Breast epithelium (tissue), 4 donors: ENCODE measurements at places on chromosomes 1 and 21. TPM values are rescaled to one million over a fixed set of nuclear protein-coding genes. Genes with fewer than 3 reads are reported as not detected.

The GATAD2B gene
- 21.2 TPM for total RNA-seq

The S100A12 gene
- total RNA-seq: not detected

The MX1 gene
- 23.1 TPM for total RNA-seq

The CFHR1 gene
- not detected for total RNA-seq

The SYDE2 gene
- 10.6 TPM for total RNA-seq

The CD5L gene
- total RNA-seq: not detected

The NME7 gene
- total RNA-seq: 13.0 TPM

The LRIF1 gene
- 17.0 TPM for total RNA-seq

The THEMIS2 gene
- 25.6 TPM for total RNA-seq

The MAN1C1 gene
- total RNA-seq: 13.8 TPM

The KRTAP12-2 gene
- total RNA-seq: not detected

The C1orf52 gene
- 21.6 TPM for total RNA-seq

The HENMT1 gene
- 5.2 TPM for total RNA-seq

DNA sequence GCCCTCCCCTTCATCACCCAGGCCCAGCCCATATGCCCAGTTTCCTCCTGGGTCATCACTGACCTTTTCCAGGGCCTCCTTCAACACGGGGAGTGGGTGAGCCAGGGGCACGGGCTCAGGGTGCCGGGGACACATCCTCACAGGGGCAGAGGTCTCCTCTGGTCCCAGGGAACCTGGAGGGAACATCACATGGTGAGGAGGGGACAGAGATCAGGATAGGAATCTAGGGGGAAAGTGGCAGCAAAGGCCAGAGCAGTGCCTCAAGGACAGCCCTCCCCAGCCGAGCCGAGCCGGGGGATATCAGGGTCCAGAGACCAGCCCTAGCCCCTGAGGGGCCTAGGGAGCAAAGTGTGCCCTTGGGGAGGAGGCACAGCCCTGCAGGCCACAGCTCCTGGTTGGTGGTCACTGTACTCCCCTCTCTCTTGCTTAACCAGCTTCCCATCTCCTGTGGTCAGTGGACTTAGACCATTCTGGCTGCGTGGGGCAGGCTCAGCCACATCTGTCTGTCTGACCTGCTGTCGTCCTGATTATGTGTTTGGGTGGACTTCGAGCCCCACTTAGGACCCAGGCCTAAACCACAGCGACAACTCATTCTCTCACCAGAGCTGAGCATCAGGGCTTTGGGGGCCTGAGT, 9.5 kb downstream of the LACTBL1 start:
- H3K4me1 ChIP-seq: no peaks in the 10 kb centered on the region
- no peak overlapping the region for H3K4me3 ChIP-seq
- no peaks in the 10 kb centered on the region for H3K36me3 ChIP-seq
- H3K27ac ChIP-seq: no peak overlapping the region
- H3K27me3 ChIP-seq: no peaks in the 10 kb centered on the region
- peak; percentile 42 for DNase-seq

- DNase-seq: no peak
- H3K27me3 ChIP-seq: peaks cover 80% of the 10 kb centered on the region
- no peak overlapping the region for H3K4me3 ChIP-seq
- H3K36me3 ChIP-seq: no peaks in the 10 kb centered on the region
- H3K27ac ChIP-seq: no peak overlapping the region
Measured at GRCh38 chr1:2948751-2949680, 72.3 kb upstream of the ACTRT2 start.

DNA sequence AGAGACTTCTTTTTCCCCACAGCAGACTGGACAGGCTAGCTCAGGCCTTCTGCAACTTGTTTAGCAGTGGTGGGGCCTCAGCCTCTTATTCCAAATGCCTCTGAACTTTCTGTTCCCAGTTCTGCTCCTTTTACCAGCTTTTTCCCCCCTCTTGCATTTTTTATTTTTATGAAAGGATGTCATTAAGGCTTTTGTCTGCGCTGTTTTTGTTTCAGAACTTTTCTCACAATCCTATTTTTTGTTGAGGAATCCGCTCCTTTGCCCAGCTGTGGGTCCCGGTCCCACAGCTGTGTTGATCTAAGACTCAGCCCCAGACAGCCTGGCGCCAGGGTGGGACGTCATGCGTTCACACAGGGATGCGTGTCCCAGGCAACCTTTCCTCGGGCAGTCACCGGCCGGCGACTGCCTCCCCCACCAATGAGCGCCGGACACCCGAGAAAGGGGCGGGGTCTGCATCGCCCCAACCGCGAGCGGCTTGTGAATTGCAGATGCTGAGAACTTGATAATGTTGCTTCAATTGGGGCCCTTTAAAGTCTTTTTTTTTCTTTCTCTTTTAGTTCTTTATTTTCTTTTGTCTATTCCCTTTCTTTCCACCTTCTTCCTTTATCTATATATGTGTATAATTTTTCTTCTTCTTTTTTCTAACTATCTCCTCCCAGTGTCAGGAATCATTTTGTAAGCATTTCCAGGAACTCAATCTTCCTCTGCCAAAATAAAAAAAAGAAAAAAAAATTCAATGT, 3.0 kb upstream of the ID3 start:
- peaks cover 7% of the 10 kb centered on the region for H3K4me1 ChIP-seq
- H3K27ac ChIP-seq: peak overlapping the region; percentile 93
- no peaks in the 10 kb centered on the region for H3K36me3 ChIP-seq
- no peak overlapping the region for H3K4me3 ChIP-seq
- peak; percentile 95 for DNase-seq

- no peaks in the 10 kb centered on the region for H3K4me1 ChIP-seq
- DNase-seq: no peak
- no peak overlapping the region for H3K27ac ChIP-seq
- no peak overlapping the region for H3K4me3 ChIP-seq
- H3K36me3 ChIP-seq: no peaks in the 10 kb centered on the region
Measured at GRCh38 chr1:50720457-50721053, 239.5 kb downstream of the FAF1 start.

DNA sequence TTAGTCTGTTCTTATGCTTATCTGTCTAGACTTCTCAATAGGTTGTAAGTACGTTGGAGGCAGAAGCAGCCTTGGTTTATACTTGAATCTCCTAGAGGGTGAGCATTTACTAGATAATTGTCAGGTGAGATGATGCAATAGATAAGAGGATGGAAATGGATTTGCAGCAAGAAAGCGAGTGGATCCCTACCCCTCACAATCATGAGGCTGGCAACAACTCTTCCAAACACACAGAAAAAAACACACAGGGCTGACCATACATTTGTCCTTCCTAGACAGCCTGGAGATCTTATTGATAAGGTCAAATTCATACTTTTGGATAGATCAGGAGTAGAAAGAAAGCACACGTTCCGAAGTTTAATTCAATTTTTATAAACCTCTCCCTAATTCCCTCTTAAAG, 481.4 kb upstream of the CAMK1G start:
- H3K4me1 ChIP-seq: no peaks in the 10 kb centered on the region
- no peaks in the 10 kb centered on the region for H3K27me3 ChIP-seq
- no peak for DNase-seq
- no peak overlapping the region for H3K27ac ChIP-seq

DNA sequence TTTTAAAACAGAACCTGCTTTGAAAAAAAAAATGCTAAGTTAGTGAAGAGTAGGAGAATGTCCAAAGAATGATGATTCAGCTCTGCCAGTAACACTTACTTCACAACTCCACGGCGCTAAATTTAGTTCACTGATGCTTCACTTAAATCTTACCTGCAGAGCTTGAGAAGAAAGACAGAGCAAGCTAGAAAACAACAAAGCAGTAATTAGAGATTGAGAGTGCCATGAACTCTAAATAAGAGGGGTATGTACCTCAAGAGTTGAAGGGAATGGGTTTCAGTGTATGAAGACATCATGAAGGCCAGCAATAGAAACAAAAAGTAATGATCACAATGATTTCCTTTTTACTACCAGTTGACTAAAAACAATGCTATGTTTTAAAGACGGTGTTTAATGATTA, 32.8 kb downstream of the EPRS1 start:
- H3K4me1 ChIP-seq: no peaks in the 10 kb centered on the region
- H3K36me3 ChIP-seq: no peaks in the 10 kb centered on the region
- no peak overlapping the region for H3K27ac ChIP-seq
- H3K27me3 ChIP-seq: no peaks in the 10 kb centered on the region
- no peak for DNase-seq
- no peak overlapping the region for H3K4me3 ChIP-seq

- no peak for DNase-seq
- no peak overlapping the region for H3K4me3 ChIP-seq
- H3K27ac ChIP-seq: no peak overlapping the region
- H3K27me3 ChIP-seq: peaks cover 19% of the 10 kb centered on the region
- H3K4me1 ChIP-seq: no peaks in the 10 kb centered on the region
- H3K36me3 ChIP-seq: no peaks in the 10 kb centered on the region
Measured at GRCh38 chr1:44505210-44505993, 100.3 kb downstream of the RNF220 start.

- H3K36me3 ChIP-seq: no peaks in the 10 kb centered on the region
- no peak overlapping the region for H3K27ac ChIP-seq
- no peak for DNase-seq
- no peaks in the 10 kb centered on the region for H3K27me3 ChIP-seq
- H3K4me1 ChIP-seq: no peaks in the 10 kb centered on the region
Measured at GRCh38 chr1:71298633-71299032, 217.8 kb upstream of the ZRANB2 start.

DNA sequence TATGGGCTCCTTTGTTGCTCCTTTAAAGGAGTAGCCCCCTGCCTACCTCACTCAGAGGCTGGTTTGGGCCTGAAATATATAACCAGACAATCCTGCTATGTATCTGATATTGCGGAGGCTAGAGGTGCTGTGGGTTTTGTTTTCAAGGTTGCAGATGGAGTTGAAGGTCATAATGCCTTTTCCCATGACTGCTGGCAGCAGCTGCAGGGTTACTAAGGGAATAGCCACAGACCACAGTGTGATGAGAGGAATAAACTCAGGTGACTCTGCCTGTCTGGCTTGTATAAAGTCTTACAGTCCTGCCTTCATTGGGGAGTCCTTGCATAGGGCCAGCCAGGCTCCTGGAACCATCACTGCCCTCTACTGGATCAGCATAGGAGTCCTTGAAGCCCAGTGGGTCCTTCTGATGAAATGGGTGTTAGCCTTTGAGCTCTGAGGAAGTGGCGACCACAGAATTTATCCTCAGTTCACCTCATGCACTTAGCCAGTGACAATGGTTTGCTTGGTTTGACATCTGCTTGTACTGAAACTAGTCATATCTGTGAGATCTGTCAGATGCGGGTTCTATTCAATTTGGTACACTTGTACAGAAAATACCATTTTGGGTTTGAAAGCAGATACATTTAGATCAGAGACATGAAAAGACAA, 174.4 kb upstream of the HMCN1 start:
- no peak overlapping the region for H3K4me3 ChIP-seq
- H3K36me3 ChIP-seq: no peaks in the 10 kb centered on the region
- DNase-seq: no peak
- no peaks in the 10 kb centered on the region for H3K27me3 ChIP-seq
- no peak overlapping the region for H3K27ac ChIP-seq

DNA sequence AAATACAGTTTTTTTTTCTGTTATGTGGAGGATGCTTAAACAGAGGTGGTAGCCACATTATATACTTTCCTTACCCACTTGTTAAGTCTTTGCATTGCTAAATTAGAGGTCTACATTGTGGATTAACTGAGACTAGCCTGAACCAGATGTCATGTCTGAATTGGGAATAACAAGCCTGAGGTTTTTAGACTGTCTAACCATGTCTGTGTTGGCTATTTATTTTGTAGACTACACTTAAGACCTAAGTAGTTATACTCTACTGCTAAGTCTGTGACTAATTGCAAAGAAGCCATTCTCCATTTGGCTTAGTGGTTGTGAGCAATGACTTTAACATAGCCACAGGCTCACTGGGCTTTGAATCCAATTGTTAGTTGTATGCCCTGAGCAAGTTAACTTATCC, 45.4 kb downstream of the CDC14A start:
- DNase-seq: no peak
- no peak overlapping the region for H3K27ac ChIP-seq
- H3K4me1 ChIP-seq: no peaks in the 10 kb centered on the region
- H3K4me3 ChIP-seq: no peak overlapping the region
- H3K36me3 ChIP-seq: no peaks in the 10 kb centered on the region

DNA sequence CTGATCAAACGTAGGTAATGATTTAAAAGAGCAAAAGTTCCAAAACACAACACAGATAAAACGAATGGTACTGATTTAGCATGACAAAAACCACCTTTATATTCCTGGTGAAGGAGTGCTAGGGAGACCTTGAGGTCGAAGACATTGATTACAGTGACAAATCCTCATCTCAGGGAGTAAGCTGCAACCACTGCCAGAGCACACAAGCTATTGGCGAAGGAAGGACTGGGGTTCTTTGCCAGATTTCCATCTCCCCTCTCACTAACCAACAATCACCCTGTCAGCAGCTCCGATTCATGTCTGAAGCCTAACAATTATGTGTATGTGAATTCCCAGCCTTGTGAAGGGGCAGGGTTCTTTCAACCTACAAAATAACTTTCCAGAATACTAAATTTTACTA, 40.2 kb upstream of the DMRTB1 start:
- no peak overlapping the region for H3K4me3 ChIP-seq
- no peaks in the 10 kb centered on the region for H3K36me3 ChIP-seq
- H3K27me3 ChIP-seq: peaks cover 5% of the 10 kb centered on the region
- no peaks in the 10 kb centered on the region for H3K4me1 ChIP-seq
- DNase-seq: no peak

- H3K27ac ChIP-seq: no peak overlapping the region
- DNase-seq: no peak
- no peaks in the 10 kb centered on the region for H3K27me3 ChIP-seq
Measured at GRCh38 chr1:168361252-168361651, 80.6 kb downstream of the TBX19 start.

DNA sequence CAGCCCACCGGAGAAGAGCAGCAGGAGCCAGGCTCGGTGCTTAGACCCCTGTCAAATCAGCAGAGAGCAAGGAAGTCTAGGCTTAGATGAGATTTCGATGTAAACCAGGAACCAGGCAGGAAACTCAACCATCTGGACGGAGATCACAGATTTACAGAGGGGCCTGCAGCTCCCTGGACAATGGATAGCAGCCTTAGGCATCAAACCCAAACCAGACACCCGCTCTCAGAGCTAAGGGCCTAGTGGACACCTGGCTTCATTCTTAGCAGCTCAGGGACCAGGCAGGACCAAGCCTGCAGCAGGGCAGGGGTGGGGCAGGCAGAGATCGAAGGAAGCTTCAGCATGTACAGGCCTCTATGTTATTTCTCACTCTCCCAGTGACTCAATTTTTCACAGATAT, 127.8 kb upstream of the FMN2 start:
- no peaks in the 10 kb centered on the region for H3K36me3 ChIP-seq
- H3K27me3 ChIP-seq: no peaks in the 10 kb centered on the region
- H3K27ac ChIP-seq: no peak overlapping the region
- no peak for DNase-seq

DNA sequence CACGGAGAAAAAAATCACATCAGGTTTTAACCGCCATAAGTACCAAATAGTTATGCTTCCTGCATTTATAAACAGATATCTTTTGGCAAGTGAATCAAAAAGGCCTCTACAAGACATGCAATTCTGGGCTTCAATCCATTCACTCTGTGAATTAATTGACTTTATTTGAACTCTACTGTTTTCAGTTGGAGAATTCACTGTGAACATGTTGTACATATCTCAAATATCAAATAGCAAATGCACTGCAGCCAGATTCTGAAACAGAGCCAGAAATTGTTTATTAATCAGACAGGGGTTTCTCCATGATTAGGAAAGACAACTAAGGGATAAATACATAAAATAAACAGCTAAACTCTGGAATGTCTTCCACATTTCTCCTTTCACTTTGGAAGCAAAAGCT, 445.4 kb upstream of the NFIA start:
- no peak overlapping the region for H3K27ac ChIP-seq
- no peaks in the 10 kb centered on the region for H3K4me1 ChIP-seq
- no peak for DNase-seq
- H3K36me3 ChIP-seq: no peaks in the 10 kb centered on the region

- no peaks in the 10 kb centered on the region for H3K4me1 ChIP-seq
- no peak for DNase-seq
- H3K4me3 ChIP-seq: no peak overlapping the region
- no peaks in the 10 kb centered on the region for H3K27me3 ChIP-seq
Measured at GRCh38 chr1:29306471-29307140, 70.3 kb downstream of the PTPRU start.
